BE2C (cell line): ENCODE measurements at places on chromosomes 2 and 18.

DNA sequence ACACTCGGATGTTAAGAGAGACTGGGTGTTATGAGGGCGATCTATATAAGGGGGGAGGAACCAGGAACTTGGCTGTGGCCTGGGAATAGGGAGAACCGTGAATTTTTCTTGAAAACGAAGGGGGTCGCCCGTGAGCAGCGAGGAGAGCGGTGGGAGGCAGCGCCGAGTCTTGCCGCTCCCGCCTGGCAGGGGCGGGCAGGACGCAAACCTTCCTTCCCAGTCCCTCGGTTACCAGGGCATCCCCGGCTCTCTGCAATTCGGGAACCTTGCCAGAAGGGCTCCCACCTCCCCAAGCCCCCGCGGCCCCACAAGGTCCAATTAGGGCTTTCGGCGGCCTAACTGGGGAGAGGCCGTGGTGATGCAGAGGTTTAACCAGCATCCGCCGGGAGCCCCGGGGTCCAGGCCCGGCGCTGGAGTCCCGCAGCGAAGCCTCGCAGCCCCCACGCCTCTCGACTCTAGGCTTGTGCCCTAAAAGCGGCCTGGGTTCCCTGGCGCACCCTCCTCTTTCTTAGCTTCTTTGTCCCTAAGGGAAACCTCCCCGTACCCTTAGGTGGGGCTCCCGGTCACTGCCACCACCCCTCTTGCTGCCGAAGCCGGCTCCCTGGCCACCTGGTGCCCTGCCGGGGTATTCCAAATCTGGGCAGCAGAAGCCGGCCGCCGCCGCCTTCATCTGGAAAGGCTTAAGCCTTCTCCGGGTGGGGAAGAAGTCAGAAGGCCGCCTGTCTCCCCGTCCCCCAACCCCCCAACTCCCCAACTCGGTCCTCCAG lies 680 bp upstream of the FHOD3 start:
- peak; percentile 72 for DNase-seq

GRCh38 chr2:157229572-157229971 lies 27.9 kb upstream of the GALNT5 start:
- no peak for DNase-seq

- DNase-seq, result peak; percentile 77
Observed at GRCh38 chr2:233449081-233449901, 95.0 kb downstream of the DGKD start.

DNA sequence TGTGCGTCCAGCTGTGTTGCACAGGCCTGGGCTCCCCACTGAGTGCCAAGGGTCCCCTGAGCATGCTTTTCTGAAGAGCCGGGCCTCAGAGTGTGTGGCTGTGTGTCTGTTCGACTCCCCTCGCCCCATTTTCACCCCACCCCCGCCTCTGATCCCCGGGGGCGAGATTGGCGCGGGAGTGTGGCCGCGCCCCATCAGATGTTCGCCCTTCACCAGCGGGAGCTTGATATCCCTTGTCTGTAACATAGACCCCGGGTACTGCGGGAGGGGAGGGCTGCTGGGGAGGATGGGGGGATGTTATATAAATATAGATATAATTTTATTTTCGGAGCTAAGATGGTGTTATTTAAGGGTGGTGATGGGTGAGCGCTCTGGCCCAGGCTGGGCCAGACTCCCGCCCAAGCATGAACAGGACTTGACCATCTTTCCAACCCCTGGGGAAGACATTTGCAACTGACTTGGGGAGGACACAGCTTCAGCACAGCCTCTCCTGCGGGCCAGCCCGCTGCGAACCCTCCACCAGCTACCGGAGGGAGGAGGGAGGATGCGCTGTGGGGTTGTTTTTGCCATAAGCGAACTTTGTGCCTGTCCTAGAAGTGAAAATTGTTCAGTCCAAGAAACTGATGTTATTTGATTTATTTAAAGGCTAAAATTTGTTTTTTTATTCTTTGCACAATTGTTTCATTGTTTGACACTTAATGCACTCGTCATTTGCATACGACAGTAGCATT lies 1.5 kb downstream of the RHOB start:
- peak; percentile 54 for DNase-seq

DNA sequence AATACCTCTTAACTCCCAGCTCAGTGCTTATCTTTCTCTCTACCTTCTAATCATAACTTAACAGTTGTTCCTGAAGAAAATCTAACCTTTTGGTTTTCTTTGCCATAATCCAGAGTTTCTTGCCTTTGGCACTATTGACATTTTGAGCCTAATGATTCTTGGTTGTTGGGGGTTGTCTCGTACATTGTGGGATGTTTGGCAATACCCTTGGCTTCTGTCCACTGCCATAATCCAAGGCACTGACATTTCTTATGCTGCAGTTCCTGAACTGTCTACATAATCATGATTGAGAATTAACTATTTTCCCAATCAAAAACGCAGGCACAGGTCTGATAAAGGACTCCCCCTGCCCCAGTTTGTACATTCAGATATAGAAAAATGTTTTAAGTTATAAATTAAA lies 203.2 kb upstream of the MEX3C start:
- no peak for DNase-seq

DNA sequence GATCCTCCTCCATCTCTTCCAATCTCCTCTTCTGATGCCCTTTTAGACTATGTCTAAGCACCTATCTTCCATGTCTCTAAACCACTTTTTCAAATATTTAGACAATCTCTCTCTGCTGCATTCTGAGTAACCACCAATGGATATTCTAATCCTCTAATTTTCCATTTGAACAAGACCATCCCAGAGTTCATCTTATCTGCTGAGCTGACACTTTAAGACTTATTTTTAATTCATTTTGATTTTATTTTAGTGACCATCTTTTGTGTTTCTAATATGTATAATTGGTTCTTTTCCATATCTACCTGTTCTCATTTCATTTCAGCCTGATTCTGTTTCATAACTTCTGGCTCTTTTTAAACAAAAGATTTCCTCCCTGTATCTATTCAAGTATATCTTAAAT lies 369.9 kb downstream of the CLIP4 start:
- DNase-seq, result no peak
